Caco-2 (cell line): ENCODE measurements at places on chromosomes 13 and 19. TPM values are rescaled to one million over a fixed set of nuclear protein-coding genes. Genes with fewer than 3 reads are reported as not detected.

DNA sequence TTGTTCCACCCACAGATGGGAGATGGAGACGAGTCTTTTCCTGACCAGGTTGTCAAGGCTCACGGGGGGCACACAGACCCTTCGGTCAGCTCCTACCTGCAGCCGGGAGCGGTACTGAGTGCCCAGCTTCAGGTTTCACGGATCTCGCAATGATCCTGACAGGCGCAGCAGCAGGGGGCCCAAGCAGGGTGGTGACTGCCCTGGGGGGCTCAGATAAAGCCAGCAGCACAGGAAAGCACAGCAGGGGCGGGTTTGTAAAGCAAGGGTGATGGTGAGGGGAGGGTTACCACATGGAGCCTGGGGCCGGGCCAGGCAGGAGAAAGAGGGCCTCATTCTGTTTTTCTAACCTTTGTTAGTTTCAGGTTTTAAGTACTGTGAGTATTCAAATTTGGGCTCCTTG is 41.7 kb upstream of the ATP11A start:
- no peaks in the 10 kb centered on the region for H3K27me3 ChIP-seq
- no peak for DNase-seq
- H3K4me3 ChIP-seq, result no peak overlapping the region
- H3K4me1 ChIP-seq, result peaks cover 5% of the 10 kb centered on the region; the same call in 1 of the 2 replicates
- H3K27ac ChIP-seq, result no peak overlapping the region

Gene THSD1
- total RNA-seq, result 0.11 and 0.16 TPM in 2 replicates

DNA sequence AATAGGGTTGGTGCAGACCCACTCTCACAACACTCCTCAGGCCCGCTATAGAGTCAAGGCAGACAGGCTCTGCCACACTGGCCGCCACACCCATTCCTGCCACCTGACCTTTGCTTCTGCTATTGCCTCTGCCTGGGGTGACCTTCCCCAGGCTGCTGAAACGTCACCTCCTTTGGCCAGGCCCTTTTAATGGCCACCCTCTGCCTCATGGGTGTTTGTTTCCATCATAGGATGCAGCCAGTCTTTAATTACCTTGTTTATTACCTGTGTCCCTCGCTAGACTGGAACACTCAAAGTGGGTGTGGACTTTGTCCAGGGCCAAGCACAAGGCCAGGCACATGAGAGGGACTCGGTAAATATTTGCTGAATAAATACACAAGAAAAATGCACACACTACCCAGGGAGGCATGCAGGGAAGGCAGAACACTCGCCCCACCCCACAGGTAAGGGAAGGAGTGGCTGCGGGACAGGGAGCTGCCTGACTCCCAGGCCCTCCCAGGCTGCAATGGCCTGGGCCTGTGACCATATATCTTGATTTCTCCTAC is 3.2 kb downstream of the LSM4 start:
- no peaks in the 10 kb centered on the region for H3K27me3 ChIP-seq
- H3K4me1 ChIP-seq, result peaks cover 34% of the 10 kb centered on the region
- no peaks in the 10 kb centered on the region for H3K36me3 ChIP-seq

- no peak for DNase-seq
- no peak overlapping the region for H3K27ac ChIP-seq
- H3K36me3 ChIP-seq, result no peaks in the 10 kb centered on the region; the same call in 1 of the 2 replicates
Observed at GRCh38 chr19:2035590-2035991, 15.5 kb downstream of the MKNK2 start.

DNA sequence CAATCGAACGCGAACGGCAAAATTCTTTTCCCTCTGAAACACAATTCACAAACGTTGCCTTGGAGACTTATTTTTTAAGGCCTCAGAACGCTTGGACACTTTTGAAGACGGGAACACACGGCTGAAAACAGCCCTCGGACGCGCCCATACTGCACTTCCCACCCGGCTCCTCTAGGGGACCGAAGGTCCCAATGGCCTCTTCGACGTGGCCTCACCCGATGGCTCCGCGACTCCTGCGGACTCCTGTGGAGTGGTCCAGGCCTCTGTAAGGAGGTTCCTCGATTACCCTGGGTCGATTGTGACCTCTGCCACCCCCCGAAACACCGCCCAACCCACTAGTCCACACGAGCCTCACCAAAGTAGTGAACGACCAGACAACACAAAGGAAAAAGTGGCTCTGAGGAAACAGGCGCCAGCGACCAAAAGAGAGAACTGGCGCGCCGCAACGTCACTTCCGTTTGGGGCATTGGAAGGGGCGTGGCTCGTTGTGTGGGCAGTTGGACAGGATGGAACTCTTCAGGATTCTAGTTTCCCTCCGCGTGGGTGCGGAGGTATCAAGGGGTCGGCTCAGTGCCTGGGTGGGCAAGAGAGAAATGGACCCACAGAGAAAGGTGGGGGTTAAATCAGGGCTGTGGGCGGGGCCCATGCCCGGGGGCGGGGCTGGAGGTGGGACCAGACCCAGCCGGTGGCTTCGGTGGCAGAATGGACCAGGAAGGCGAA is at the start of gene ZNF560:
Gene ZNF560, minus strand, starts transcription at position 434 of the 720 bp plus-strand sequence. CDS start 23,303 bp downstream, outside the sequence.
- no peaks in the 10 kb centered on the region for H3K27me3 ChIP-seq
- H3K4me3 ChIP-seq, result no peak within 1 kb of the TSS
- DNase-seq, result no peak
- H3K36me3 ChIP-seq, result no peaks in the 10 kb centered on the region

DNA sequence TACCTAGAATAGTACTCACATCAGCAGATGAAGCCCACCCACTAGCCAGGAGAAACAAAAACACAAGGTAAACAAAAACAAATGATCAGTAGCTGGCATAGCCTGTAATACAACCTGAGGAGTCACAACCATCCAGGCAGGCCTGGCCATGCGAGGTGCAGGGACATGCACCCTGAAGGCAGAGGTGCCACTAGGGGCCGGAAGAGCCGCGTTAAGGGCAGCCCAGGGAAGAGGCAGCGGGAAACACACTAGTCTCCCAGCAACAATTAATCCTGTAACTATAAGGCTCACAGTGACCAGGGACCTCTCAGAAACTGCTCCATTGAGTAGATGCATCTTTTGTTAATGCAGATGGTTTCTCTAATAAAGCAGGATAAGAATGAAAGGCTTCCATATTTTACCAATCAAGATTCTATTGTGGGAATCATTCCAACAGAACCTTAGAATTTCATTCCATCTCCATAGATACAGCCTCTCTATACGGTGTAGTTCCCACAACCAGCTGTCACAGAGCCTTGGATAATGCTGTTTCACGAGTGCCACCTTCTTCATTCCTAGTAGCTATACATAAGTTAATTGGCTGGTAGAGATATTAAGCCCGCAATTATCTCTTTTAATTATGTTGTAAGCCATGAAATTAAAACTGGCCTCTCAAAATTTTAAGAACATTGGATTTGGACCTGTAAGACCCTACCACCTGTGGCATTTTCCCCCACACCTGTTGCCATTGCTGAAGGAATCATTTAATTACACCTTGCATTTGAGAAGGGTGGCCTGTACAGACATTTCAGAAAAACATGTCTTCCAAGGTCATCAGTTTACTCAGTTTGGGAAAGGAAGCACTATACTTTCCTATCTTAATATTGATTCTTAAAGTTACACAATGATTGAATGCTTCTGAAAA is 28.7 kb downstream of the ANKRD10 start:
- H3K4me3 ChIP-seq, result no peak overlapping the region
- no peaks in the 10 kb centered on the region; the same call in 1 of the 2 replicates for H3K36me3 ChIP-seq
- no peak for DNase-seq
- H3K27ac ChIP-seq, result no peak overlapping the region

- no peak overlapping the region for H3K27ac ChIP-seq
- H3K4me1 ChIP-seq, result peaks cover 42% of the 10 kb centered on the region
- no peak overlapping the region for H3K4me3 ChIP-seq
Observed at GRCh38 chr13:23992781-23993679, 95.7 kb upstream of the C1QTNF9B start.

Gene PSG6
- total RNA-seq, result 0.18 TPM in 1 of 2 replicates, not detected in the other
